Spinal cord (tissue), 10 donors: ENCODE measurements at places on chromosomes 4 and X.

DNA sequence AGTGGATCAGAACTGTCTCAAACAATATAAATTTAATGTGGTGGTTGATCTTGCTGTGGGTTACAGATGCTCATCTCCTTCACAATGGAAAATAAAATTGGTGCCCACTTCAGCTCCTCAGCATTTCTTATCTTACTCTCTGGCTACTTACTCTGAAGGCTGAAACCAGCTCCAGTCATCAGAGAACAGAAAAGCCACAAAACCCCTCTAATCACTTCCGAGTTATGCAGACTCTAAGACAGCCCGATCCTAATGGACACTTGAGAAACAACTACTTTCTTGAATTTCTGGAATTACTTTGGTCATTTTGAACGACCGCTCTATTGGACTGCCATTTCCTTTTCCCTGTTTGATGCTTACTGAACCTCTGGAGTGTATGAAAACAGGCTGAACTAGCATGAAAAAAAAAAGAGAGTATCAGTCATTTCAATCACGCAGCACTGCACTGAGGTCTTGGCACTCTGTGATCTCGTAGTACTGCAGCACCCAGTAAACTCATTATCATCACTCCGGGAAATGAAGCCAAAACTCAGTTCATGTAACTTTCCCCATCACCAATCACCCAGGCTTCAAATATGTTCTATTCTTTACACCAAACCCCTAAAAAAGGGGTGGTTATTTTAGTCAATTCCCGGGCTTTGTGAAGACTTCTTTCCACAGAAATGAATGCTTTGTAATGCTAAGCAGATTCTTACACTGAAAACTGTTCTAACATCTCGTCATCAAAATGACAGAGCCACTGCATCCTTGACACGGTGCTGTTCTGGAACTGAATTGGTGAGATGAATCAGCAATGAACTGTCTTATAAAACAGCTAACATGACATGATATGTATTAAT lies 54.5 kb downstream of the TSPAN5 start:
- no peak for DNase-seq

- peak; percentile 41 for DNase-seq
These were observed 7.9 kb downstream of the TBX22 start for GRCh38 chrX:80022363-80023031.

- DNase-seq = no peak
These were observed 3.3 kb upstream of the SH2D1A start for GRCh38 chrX:124343016-124343415.

DNA sequence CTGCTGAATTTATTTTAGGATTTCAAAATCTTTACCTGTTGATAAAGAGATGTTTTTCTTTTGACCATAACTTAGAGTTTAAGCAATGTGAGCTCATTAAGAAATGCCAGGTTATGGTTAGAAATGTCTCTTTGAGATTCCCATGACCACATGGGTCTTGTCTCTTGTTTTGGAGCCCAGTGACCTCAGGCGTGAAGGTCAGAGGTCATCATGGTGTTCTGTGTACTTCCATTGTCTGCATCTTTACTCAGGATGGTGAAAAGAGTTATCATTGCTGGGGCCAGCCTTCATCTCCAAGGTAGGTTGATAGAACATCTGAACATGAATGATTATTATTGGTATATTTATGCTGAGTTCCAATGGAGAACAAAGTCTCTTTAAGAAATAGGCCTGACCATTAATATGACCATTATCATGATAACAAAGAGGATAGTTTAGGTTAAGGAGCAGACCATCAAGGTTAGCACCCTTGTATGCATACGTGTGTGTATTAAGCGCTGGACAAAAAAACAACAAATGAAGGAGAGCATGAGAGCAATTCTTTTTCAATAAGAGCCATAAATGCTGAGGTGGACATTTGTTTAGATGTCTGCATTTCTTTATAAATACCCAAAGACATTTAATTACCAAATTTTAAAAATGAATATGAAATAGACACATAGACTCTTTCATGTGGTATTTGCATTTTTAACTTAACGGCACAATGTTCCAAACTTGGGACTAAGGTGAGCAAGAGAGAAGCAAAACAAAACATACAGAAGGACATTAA lies 120.6 kb upstream of the PAQR3 start:
- no peak for DNase-seq

GRCh38 chr4:7772711-7773385 lies 166.8 kb downstream of the AFAP1 start:
- DNase-seq = no peak

DNA sequence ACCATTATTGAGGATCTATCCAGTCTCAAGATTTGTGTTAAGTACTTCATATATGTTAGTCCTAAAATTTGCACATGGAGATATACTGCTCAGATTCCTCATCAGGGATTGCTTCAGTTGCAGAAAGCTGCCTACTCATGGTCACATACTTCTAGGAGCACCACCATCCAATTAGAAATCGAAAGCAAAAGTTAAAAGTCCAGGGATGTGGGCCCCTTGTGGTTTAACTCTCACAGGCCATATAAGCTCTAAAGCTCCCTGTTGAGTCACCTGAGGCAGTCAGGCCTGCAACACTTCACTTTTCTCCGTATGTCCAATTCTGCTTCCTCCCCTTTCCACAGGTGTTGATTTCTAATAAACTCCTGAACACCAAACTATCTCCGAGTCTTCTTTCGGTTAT lies 84.2 kb downstream of the CNOT6L start:
- DNase-seq = no peak

- DNase-seq = no peak
These were observed 1161.3 kb downstream of the C4orf33 start for GRCh38 chr4:130257271-130257670.

- DNase-seq = no peak
These were observed 79.2 kb upstream of the ACSL4 start for GRCh38 chrX:109812236-109812635.
